ENCODE measurements at places on chromosomes 7 and 10. TPM values are rescaled to one million over a fixed set of nuclear protein-coding genes. Genes with fewer than 3 reads are reported as not detected.

Gene OR6V1
- total RNA-seq: not detected

Gene SDHAF3
- total RNA-seq: 7.5 TPM

Gene HMX3
- total RNA-seq: not detected

Gene ADARB2
- not detected for total RNA-seq

Gene ZC3HAV1
- total RNA-seq: 60.4 TPM

Gene PNLIPRP3
- total RNA-seq: not detected

Data from pulmonary artery endothelial cell (primary cell).